RWPE1 (cell line): ENCODE measurements at places on chromosomes 12 and 14.
A peak's percentile ranks its signal among the peaks of the same experiment; 100 is the strongest.

DNA sequence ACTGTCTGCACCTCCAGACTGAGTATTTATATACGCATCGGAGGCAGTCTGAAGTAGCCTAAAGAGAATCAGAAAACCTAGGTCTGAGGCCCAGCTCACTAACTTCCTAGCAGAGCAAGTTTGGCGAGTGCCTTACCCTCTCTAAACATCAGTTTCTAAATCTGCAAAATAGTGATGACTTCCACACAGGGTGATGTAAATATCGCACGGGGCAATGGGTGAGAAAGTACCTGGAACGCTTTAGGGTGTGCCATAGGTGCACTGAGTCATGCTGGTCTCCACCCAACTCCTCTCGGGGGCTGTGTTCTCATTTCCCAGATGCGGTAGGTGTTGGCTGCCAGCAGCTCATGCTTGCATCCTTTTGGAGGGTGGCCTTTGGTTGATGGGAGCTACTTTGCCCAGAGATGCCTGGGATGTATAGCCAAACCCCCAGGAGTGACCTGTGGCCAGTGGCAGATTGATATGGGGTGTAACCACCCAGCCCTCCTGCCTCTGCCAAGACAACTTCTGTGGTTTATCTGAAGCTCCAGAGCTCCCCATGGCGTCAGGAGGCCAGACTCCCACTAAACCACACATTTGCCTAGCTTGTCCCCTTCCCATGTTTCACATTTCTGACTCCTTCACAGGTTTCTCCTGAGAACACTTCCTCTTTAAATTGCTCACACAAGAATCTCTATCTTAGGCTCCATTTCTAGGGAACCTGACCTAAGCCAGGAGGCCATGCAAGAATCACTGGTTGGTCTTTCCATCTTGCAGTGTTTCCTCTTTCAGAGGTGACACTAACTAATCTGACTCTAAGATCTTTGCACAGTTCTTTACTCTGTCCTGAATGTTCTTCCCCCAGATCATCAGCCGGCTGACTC is 62.0 kb upstream of the TUNAR start:
- DNase-seq = no peak

DNA sequence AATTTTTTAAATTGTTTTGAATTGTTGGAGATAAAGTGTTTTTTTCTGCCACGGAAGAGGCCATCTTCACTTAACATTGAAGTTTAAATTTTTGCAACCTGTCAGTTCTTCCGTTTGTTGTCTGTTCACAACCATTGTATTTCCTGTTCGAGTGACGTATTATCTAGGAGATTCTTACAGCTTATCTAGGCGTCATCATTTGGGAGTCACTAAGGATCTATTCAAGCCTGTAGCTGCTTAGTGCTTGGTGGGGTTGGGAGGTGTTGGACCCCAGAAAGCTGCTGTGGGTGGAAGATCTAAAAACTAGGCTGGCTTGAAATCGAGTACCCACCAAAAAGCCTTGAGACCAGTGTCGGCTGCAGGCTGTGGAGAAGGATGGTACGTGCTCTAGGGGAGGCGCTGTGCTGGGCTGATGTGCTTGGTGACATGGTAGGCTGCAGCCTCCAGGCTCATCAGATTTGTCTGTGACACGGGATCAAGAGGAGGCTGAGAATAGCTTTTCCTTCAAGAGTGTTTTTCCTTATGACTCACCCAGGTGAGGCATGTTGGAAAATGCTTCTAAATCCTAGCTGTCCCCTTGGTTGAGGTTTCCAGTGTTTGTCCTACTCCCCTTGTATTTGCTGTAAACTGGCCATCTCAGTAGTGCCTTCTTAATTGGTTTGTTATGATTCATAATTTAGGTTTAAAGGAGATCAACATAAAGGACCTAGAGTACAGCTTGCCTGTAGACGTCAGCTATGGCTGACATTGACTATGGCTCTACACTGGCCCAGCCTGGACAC is 57.8 kb downstream of the ATG14 start:
- peak; percentile 29 for DNase-seq

GRCh38 chr12:49705479-49706134 is 1.6 kb downstream of the FMNL3 start:
- no peak for DNase-seq

DNA sequence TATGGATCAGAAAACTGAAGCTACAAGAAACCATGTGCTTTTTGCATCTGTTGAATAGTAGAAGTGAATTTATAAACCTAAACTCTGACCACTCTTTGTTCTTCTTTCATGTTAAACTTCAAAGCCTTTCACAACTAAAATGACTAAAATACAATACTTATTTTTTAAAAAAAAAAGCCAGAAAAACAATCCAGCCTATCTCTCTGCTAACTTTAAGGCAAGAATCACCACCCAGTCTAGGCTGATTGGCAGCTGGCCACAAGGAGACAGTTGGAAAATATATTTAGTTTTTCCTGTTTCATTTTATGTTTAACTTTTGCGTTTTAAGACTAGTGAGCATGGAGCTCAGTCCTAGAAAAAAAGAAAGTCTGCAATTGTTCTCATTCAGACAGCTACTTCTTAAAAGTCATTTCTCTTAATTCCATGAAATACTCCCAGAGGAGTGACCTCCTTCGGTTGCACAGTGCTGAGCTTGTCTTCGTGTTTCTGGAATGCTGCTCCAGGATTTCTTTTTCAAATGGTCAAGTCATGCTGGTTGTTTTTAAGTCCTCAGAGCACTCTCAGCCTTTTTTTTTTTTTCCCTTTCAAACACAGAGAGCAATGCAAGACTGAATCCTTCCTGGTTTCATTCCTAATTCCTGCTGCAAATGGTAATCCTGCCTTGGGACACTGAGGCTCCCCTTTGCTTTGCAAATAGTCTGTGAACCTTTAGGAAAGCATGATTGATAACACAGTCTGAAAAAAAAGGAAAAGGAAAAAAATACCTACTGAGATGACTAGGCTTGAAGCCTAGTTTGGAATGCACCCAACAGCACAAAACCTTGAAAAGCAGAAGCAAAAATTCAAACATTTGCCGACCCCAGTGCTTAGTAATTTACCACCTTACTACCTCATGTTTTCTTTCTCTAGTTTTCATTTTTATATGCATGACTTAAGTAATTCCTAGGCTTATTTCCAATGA is 233.3 kb upstream of the DAAM1 start:
- no peak for DNase-seq

DNA sequence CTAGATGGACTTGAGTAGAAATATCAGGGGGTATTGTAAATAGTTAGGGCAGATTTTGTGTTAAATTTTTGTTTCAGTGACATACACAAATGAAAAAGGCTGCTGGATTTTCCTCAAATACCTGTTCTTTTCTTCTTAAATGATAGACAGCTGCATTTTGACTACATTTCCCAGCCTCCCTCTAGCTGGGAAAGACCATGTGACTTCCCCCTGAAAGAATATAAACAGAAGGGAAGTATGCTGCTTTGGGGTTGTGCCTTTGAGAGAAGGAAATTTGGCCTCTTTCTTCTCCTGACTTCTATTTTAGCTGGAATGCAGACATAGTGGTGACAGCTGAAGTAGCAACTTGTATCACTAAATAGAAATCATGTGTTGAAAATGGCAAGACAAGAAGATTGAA is 476.1 kb upstream of the SYT1 start:
- no peak for DNase-seq

- no peak for DNase-seq
Observed at GRCh38 chr14:53149668-53150316, 3.3 kb downstream of the DDHD1 start.

DNA sequence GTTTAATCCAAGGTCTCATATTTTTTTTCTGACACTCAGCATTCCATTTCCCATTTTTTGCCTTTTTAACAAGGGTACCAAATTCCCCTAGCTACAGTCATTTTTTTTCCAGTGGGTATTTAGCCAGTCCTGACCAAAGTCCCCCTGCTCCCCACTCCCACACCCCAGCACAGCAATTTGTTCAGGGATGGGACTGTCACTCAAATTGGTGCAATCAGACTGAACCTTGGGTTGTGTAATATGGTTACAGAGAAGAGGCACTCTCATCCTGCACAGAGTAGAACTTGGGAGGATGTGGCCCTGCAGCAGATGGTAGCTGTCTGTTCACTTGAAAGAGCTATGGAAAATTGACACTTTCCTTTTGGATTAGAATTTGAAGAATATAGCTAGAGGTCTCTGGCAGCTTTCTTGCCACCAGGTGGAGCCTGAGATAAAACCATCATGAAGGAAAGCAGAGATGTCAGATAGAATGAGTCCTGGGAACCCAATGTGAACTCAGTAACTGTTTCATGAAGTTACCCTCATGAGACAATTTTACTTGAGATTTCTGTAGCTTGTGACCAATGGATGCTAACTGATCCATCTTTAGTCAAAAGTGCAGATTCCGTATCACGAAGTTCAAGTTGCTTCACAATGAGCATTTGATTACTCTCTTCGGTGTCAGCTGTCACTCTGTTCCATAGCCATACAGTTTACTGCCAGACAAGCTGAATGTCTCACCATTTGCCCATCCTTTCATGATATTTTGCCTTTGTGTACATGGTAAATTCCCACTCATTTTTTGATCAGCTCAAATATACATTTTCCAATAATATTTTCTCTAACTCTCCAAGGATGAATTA is 394.0 kb upstream of the SYT1 start:
- DNase-seq = peak; percentile 15
